ENCODE measurements at places on chromosomes 2 and 18. TPM values are rescaled to one million over a fixed set of nuclear protein-coding genes. Genes with fewer than 3 reads are reported as not detected.

Gene CHRNA1
- not detected for total RNA-seq

Gene DYNAP
- total RNA-seq, result not detected

Gene CHRNG
- total RNA-seq, result not detected

Gene ERBB4
- total RNA-seq, result not detected

Gene ANKRD62
- total RNA-seq, result not detected

Gene AMER3
- not detected for total RNA-seq

Gene TRIM54
- 1.2 TPM for total RNA-seq

Gene CFAP65
- 0.17 TPM for total RNA-seq

Gene STARD6
- not detected for total RNA-seq

Gene CNGA3
- total RNA-seq, result 0.02 TPM

Gene FOXD4L1
- 0.35 TPM for total RNA-seq

Gene CREG2
- total RNA-seq, result 10.3 TPM

Gene AFF3
- total RNA-seq, result 0.02 TPM

Gene LYG2
- not detected for total RNA-seq

Gene SULT1C2
- total RNA-seq, result 0.39 TPM

Gene GPC1
- 239 TPM for total RNA-seq

Gene TMEM200C
- total RNA-seq, result not detected

Gene CHST10
- 15.1 TPM for total RNA-seq

Gene PHOSPHO2
- 2.9 TPM for total RNA-seq

Gene NFATC1
- total RNA-seq, result 6.9 TPM

Gene FRZB
- 0.13 TPM for total RNA-seq

Gene THADA
- 21.7 TPM for total RNA-seq

Gene CSRNP3
- not detected for total RNA-seq

Gene CCDC142
- 12.0 TPM for total RNA-seq

Gene GAD1
- 0.34 TPM for total RNA-seq

Gene TIMM21
- total RNA-seq, result 58.3 TPM

Gene HOXD9
- total RNA-seq, result 1.1 TPM

Gene STEAP3
- 45.5 TPM for total RNA-seq

Gene SLC11A1
- total RNA-seq, result 0.21 TPM

Gene PLCL1
- not detected for total RNA-seq

Gene MOGAT1
- total RNA-seq, result not detected

Gene SLC9A4
- total RNA-seq, result not detected

Gene GCKR
- 0.11 TPM for total RNA-seq

Gene ADD2
- total RNA-seq, result 25.0 TPM

Gene EML6
- 1.5 TPM for total RNA-seq

Gene SLC30A3
- total RNA-seq, result 3.4 TPM

Gene KIF1A
- 0.71 TPM for total RNA-seq

Gene MYO1B
- 44.8 TPM for total RNA-seq

Gene CD8B
- total RNA-seq, result not detected

Measured in A549 treated with AZD2906 at 1 μM for 4 hours (cell line).